NCI-H524 treated with DMSO at 0.1 percent for 48 hours (cell line): ENCODE measurements at places on chromosomes 6 and 20.

DNA sequence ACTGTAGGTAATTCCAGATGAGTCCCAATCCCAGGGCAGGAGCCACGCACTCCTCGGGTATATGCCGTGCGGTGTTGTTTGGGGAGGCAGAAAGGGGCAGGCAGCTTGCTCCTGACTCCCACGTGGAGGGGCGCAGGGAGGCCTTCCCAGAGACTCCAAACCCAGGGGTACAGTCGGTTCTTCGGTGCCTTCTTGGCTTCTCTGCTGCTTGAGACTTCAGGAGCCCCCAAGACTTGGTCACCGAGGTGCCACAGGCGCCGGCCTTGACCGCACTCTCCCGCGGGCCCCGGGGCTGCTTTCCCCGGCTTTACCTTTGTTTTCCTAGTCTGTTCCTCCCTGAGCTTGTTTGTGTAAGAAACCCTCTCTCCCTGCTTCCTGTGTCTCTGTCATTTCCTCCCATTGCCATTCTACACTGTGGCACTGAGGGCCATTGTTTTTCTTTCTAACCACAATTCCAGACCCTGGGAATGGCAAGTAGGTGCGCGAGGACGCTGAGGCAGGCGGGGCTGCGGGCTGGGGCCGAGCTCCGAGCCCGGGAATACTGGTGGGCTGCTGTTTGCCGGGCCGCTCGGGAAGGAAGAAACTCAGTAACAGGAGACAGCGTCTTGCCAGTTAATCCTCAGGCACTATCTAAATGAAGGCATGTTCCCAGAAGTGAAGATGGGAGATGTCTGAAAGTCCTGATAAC is 215.6 kb upstream of the HEY2 start:
- DNase-seq = no peak

- DNase-seq = no peak
These were observed 1.3 kb downstream of the RNF146 start for GRCh38 chr6:127267646-127268625.

GRCh38 chr20:4569092-4569491 is 152.6 kb upstream of the PRND start:
- no peak for DNase-seq

DNA sequence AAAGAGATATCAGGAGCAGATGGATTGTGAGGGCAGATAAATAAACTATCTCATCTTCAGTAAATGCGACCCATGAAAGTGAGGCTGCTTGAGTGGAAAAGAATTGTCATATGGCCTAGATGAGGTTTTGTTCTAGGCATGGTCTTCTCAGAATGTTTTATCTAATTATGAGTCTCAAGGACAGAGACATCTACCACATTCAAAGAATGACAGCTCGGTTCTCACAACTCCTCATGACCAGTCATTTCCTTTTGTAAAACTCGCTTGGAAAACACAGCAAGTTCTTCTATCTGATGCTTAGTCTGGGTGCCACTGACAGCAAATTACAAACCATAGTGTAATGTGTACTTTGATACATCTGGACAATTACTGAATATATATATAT is 140.5 kb downstream of the CCDC170 start:
- DNase-seq = no peak

GRCh38 chr6:3584606-3585005 is 127.8 kb upstream of the SLC22A23 start:
- no peak for DNase-seq

DNA sequence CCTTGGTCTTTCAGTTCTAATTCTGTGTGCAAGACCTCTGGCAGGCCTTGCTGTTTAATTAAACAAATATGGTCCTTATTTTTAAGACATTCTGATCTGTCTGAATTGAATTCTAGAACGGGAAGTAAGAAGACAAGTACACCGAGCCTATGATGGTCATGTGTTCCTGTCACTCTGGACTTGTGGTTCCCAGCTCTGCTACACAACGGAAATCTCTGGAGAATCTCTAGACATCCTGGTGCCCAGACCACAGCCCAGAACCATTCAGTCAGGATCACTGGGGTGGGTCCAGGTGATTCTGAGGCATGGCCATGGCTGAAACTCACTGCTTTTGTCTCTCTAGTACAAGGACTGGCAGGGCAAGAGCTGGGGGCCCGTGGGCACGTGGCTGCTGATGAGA is 15.9 kb upstream of the KCNK16 start:
- DNase-seq = no peak

DNA sequence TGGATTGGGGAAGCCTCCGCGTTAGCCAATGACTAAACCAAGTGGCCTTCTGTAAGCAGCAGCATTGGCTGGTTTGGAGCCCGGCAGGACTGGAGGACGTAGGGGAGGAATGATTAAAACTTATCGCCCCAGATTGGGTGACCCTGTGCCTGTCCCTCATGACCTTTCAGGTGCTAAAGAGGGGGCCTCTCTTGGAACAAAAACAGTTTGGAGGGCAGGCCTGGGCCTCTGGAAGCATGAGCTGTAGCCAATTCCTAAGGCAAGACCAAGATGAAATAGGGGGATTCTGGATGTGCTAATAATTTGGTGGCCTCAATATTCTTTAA is 1.4 kb downstream of the GMPR start:
- DNase-seq = no peak

- no peak for DNase-seq
These were observed 24.6 kb downstream of the SLCO4A1 start for GRCh38 chr20:62666736-62667529.

DNA sequence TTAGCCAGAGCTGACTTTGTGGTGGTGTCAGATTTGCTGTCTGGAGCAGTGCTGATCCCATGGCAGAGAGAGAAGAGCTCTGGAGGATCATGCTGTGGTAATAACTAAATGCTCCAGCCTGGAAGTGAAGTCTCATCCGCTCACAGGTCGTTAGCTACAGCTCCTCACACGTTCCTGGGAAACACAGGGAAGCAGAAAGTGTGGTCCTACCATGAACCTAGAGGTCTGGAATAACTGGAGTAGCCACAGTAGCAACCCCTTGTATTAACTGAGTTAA is 2.7 kb downstream of the HIVEP1 start:
- DNase-seq = no peak

GRCh38 chr6:10426781-10427279 is 12.0 kb upstream of the TFAP2A start:
- DNase-seq = no peak

- DNase-seq = no peak
These were observed 33.1 kb upstream of the TMEM30A start for GRCh38 chr6:75317503-75318206.

GRCh38 chr6:25946631-25947030 is 16.0 kb upstream of the TRIM38 start:
- no peak for DNase-seq

DNA sequence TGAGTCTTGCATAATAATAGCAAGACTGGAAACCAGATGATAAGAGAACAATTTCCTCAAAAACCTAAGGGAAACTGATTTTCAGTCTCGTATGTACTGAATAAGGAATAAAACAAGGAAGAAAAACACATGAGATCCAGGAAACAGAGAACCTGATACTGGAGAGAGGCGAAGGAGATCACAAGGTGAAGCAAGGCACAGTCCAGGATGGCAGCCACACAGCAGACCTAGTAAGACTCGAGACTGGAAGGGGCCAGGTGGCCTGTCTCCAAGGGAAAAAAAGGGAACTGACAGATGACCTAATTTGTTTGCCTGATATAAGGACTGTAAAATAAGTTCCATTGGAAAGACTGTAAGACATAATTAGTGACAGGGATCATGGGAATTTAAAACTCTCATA is 71.1 kb downstream of the TASP1 start:
- DNase-seq = no peak

- no peak for DNase-seq
These were observed 32.9 kb downstream of the AHI1 start for GRCh38 chr6:135464634-135465033.

DNA sequence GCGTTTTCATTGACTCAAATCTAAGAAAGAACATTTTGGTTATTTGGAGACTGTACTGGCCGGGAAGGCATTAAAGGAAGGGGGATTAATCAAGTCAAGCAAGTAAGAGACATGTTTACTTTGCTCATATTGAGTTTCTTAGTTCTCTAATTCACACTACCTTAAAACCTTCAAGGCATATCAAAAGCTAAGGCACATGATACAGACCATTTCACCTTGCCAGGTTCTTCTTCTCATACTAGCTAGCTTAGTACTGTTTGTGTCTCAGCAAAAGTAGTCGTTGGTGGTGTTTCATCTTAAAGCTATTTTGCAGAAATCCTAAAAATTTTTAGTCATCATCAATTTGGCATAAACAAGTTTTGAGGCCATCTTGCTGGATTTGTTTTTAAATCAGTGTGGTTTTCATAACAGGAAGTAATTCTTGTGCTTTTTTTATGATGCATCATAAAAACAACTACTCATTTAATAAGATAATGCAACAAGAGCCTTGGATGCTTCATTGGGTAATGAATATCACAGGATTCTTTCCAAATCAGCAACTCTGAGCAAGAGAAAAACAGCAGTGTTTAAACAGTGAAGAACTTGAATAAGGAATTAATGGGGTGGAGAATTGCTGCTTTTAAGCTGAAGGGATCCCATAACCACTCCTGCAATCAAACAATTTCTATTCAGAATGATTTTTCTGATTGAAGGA is 425.3 kb downstream of the EPM2A start:
- no peak for DNase-seq

DNA sequence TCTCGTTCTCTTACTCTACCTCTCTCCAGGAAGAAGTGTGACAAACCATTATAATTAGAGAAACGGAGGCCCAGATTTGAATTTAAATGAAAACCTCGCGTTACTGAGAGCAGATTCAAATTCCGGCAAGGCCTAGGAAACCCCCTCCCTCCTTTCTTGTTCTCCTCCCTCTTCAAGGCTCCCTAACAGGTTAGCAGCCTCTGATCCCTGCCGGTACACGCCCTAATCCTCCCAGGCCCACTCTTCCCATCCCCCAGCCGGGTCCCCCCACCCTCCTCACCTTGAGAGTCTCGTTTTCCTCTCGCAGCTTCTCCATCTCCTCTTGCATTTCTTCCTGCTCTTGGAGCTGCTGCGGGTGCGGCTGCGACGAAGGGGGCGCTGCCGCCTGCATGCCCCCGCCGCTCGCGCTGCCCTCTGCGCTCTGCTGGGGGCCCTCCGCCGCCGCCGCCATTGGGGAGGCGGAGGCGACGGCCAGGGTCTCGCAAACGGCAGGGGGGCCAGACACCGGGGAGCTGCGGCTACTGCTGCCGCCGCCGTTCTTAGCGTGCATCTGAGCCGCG is 3.8 kb downstream of the MTCL3 start:
- DNase-seq = peak; percentile 26
